Endodermal cell (in vitro differentiated cells): ENCODE measurements at places on chromosomes 4 and X.
A peak's percentile ranks its signal among the peaks of the same experiment; 100 is the strongest.

GRCh38 chrX:39677978-39678791, 419.6 kb downstream of the BCOR start:
- no peak for DNase-seq

GRCh38 chrX:11781734-11782370, 23.8 kb downstream of the MSL3 start:
- no peak for DNase-seq

DNA sequence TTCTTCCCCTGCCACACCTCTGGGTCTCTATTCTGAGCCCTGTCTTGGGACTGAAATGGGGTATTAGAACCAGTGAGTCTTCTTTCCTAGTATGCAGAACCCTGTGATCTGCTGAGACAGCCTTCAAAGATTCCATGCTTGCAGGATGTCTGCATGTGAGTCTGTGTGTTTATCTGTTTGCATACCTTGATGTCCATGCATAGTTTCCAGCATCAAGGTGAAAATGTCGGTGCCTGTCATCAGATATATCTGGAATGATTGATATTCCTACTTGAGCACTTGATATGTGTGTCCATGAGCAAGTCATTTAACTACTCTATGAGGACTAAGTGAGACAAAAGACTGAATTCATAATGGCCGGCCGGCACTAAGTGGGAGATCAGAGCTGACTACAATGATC, 117.0 kb upstream of the HS3ST1 start:
- DNase-seq: no peak

DNA sequence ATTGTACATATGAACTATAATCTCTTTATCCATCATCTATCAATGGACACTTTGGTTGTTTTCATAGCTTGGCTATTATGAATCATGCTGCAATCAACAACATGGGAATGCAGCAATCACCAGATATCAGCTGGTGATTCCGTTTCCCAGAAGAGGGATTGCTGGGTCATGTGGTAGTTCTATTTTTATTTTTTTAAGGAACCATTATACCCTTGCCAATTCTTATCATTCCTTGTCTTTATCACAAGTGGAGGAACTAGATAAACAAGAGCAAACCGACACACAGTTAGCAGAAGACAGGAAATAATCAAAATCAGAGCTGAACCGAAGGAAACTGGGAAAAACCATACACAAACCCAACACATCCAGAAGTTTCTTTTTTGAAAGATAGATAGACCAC, 14.5 kb upstream of the LNX1 start:
- no peak for DNase-seq

GRCh38 chr4:66266035-66266434, 595.7 kb upstream of the EPHA5 start:
- peak; percentile 71 for DNase-seq

DNA sequence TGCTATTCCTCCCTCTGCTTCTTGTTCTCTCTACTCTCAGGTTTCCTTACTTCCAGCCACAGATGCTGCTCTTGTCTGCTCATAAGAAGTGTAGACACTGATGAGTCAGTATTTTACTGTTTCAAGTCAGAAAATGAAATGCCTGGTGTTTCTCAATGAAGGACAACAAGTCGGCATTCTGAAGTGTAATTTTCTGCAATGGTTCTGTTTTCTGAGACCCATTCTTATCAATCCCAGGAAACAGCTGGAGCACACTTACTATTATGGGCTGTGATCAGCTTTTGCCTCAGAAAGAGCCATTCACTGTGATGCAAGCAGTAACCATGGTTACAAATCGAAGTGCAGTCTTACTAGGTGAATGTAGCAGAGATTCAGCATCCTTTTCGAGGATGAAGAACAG, 42.0 kb downstream of the SLC4A4 start:
- DNase-seq: no peak

- DNase-seq: peak; percentile 59
Measured at GRCh38 chrX:154748712-154749339, 2.1 kb downstream of the GAB3 start.

GRCh38 chrX:102085706-102086105, 39.8 kb upstream of the TCEAL2 start:
- DNase-seq: no peak

- no peak for DNase-seq
Measured at GRCh38 chr4:6941796-6942195, 32.2 kb downstream of the TBC1D14 start.

DNA sequence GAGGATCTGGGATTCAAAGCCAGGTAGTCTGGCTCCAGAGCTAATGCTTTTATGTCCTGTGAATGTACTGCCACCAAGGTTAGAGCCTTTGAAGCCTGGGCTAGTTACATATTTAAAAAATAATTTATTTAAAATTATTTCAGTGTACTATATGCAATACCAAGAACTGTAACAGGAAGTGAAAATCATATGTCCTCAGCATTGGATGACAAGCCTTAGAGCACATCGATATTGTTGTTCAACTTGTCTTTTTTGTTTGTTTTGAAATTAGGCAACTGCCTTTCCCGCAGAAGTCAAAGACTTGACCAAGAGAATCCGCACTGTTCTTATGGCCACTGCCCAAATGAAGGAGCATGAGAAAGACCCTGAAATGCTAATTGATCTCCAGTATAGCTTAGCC, 73.1 kb upstream of the IL13RA1 start:
- DNase-seq: no peak

- DNase-seq: no peak
Measured at GRCh38 chr4:102751941-102752340, 8.8 kb downstream of the MANBA start.

DNA sequence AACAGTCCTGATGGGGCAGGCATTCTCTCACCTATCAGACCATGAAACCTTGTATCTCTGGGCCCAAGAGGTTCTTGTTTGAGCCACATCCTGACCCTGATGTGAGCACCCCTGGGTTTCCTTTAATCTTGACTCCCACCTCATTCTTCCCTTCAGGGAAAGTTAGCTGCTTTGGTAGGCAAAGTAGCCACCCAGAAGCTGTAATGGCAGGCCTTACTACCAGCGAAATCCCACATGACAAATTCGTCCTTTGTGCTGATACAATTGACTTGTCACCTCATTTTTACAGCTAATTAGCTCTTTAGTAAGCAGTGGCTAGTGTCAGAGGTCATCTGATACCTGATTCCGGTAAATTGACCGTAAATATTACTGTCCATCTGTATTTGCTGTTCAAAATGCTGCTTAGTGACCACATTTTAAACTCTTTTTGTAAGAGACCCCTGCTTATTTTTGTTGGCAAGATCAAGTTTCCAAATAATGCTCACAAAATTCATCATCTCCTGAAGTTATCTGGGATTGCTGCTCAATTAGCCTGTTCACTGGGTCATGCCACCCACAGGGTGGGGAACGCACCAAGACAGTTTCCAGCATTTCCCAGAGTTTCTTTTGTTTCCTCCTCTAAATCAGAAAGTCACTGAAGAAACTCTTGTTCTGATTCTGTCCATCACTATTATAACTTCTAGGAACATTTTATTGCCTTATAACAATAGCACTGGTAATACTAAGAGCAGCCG, 329.7 kb downstream of the GPAT3 start:
- peak; percentile 73 for DNase-seq

DNA sequence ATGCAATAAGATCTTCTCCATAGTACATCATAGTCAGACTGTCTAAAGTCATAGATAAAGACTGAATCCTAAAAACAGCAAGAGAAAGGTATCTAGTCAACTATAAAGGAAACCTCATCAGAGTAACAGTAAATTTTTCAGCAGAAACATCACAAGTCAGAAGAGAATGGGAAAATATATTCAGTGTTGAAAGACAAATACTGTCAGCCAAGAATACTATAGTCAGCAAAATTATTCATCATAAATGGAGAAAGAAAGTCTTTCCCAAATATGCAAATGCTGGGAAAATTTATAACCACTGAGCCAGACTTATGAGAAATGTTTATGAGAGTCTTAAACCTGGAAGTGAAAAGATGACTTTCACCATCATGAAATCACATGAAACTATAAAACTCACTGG, 136.7 kb downstream of the KDR start:
- no peak for DNase-seq

GRCh38 chrX:22424122-22424915, 151.6 kb downstream of the CBLL2 start:
- DNase-seq: no peak

- DNase-seq: peak; percentile 53
Measured at GRCh38 chrX:38138157-38138891, 82.3 kb downstream of the SRPX start.

GRCh38 chr4:40986375-40986774, 228.0 kb downstream of the APBB2 start:
- DNase-seq: no peak

GRCh38 chr4:54958236-54958635, 167.2 kb downstream of the KDR start:
- DNase-seq: no peak

- DNase-seq: peak; percentile 51
Measured at GRCh38 chr4:39384563-39384962, 18.4 kb upstream of the RFC1 start.

DNA sequence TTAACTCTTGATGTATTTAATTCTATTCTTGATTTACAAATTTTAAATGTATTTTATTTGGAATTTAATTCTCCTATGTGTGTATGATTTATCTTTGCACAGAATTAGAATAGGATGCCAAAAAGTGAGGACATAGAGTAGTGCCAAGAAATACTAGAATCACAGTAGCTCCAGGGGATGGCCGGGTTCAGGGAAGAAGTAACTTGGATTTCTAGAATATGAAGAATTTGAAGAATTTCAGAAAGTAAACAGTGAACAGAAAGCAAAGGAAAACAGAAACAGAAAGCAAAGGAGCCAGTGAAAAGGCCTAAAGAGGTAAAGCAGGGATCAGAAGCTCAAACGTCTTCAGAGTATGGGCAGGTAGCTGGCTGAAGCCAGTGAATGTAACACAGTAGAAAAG, 1187.6 kb downstream of the RPA4 start:
- no peak for DNase-seq

GRCh38 chr4:143564472-143564871, 51.0 kb downstream of the SMARCA5 start:
- DNase-seq: no peak

GRCh38 chr4:1290165-1290977, 680 bp downstream of the MAEA start:
- DNase-seq: no peak

DNA sequence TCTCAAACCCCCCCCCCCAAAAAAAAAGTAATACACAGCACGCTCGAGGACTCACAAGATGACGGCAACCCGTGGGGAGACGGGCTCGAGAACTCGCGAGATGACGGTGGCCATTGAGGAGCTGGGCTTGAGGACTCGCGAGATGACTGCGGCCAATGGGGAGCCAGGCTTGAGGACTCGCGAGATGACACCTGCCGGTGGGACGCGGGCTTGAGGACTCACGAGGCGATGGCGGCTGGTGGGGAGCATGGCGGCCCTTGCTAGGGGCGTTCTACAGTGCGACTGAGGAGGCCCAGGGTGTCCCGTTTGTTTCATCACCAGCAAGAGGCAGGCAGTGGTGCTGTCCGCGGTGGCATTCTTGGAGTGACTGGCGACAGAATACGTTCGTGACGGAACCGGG, 172.4 kb upstream of the MAGEB16 start:
- DNase-seq: no peak

- no peak for DNase-seq
Measured at GRCh38 chr4:118848242-118848641, 12.3 kb upstream of the SEC24D start.

DNA sequence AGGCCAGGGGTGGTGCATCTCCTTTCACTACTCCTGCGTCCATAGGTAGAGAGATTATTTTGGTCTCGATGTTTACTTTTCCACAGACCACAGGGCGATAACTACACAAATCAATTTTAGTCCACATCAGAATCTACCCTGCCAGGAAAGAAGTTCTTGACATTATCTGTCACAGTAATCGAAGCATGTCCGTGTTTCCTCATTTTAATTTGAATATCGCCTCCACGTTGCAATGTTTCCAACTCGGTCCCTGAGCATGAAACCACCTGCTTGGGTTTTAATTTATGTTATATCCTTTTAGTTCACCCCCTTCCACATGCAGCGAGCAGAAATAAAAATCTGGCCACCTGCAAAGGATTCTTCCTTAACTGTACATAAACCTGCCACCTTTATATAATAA, 100.1 kb upstream of the ATXN3L start:
- no peak for DNase-seq

- no peak for DNase-seq
Measured at GRCh38 chrX:21993265-21993664, 38.9 kb upstream of the PHEX start.

GRCh38 chrX:126929071-126929470, 109.5 kb downstream of the PRR32 start:
- DNase-seq: no peak

GRCh38 chr4:79390890-79391289, 17.1 kb downstream of the GK2 start:
- DNase-seq: no peak

DNA sequence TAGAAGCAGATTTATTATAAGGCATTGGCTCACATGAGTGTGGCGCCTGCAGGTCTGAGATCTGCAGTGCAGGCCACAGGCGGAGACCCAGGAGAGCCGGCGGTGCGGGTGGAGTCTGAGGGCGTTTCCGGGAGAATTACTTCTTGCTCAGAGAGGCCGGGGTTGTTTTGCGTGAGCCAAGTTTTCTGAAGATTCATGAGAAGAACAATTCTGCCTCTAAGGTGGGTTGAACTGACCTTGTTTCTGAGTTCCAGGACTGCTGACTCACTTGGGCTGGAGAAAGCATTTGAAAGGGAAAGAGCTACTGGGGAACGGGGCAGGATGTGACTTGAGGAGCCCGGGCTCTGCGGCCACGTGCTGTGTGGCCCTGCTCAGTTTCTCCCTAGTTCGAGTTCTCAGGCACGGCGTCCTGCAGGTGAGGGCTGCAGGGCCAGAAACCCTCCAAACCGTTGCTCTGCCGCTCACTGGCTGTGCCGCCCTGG, 36.7 kb upstream of the SORCS2 start:
- peak; percentile 55 for DNase-seq

DNA sequence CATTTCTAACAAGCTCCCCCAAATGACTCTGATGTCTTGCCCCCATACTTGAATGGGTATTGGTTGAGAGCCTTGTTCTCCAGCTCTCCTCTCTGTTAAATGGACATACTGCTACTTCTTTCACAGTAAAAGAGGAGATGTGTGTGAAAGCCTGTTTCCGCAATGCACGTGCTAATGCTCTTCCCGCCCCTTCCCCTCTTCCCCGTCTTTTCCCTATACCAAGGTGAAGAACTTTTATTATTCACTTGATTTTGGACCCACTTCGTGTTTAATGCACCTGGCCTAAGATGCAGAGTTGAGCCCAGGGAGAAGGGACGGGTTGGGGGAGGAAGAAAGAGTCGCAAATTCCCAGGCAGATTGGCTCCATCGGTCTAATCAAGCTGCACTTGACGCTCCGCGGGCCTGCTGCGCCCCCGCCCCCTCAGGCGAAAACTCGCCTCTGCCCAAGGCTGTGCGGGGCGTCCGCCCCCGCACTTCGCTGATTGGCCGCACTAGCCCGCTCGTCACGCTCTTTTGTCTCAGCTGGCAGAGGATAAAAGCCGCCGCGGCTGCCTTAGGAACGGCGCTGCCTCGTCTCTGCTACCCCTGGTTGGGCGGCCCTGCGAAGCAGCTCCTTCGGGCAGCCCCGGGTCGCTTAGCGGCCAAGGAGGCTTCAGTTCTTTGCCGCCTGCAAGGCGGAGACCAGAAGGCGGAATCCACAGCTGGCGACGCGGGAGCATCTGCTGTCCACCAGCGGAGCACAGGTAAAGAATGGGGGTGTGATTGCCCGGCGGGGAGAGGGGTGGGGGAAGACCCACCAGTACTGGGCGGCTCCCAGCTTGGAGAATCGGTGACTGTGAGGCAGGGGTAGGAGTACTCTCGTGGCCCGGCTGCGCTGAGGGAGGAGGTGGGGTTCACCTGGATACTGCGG, at the start of gene ZCCHC12:
Gene ZCCHC12 (plus strand): TSS at position 562 of the 910 bp plus-strand sequence. CDS start 1,421 bp downstream, outside the sequence.
- peak; percentile 93 for DNase-seq

GRCh38 chr4:163414275-163414674, 59.3 kb downstream of the TKTL2 start:
- no peak for DNase-seq

- no peak for DNase-seq
Measured at GRCh38 chr4:159210975-159211374, 108.1 kb downstream of the RAPGEF2 start.
